ENCODE measurements at places on chromosomes 11 and 22. TPM values are rescaled to one million over a fixed set of nuclear protein-coding genes. Genes with fewer than 3 reads are reported as not detected.

- H3K4me3 ChIP-seq, result no peak overlapping the region
- DNase-seq, result no peak
- no peak overlapping the region for H3K27ac ChIP-seq
- no peaks in the 10 kb centered on the region for H3K4me1 ChIP-seq
- H3K36me3 ChIP-seq, result no peaks in the 10 kb centered on the region
These were observed 112.5 kb upstream of the SOX6 start for GRCh38 chr11:16468735-16469453.

DNA sequence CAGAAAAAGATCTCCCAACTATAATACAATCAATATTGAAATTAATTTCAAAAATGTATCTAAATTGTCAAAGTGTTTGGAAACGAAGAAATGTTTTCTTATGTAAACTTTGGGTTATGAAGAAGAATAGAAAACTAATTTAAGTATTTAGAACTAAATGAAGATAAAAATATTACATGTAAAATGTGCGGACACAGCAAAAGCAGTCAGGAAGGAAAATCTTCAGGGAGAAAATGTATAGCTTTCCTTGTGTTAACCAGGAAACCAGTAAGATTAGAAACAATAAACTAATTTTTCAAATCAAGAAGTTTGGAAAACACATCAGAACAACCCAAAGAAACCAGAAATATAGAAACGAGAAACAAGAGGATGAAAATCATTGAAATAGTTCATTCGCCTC is 466.5 kb downstream of the BRD1 start:
- no peaks in the 10 kb centered on the region for H3K36me3 ChIP-seq
- H3K4me3 ChIP-seq, result no peak overlapping the region
- no peak overlapping the region for H3K27ac ChIP-seq
- no peaks in the 10 kb centered on the region for H3K4me1 ChIP-seq
- DNase-seq, result no peak

SMTNL1 gene
- not detected for total RNA-seq

DNA sequence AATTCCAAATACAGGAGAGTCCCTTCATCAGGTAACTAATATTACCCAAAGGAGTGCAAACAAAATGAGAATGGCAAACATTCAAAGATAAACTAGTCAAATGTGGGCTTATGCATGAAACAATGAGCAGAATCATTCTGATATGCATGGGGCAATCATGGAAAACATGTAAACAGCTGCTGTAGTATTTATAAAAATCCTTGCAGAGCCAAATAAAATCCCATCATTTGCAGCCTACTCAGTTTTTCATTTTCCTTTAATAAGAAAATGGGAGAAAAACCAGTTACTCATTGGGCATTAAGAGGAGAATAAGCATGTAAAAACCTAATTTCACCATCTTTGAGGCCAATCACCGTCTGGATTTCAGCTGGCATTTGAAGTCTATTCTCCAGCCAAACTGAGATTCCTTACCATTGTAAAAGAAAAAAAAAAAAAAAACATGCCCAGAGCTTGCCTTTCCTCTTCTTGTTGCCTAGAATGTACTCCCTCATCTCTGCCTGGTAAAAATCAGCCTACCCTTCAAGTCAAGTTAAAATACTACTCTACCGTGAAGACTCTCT is 249.1 kb downstream of the TTC28 start:
- no peaks in the 10 kb centered on the region for H3K27me3 ChIP-seq
- H3K4me1 ChIP-seq, result no peaks in the 10 kb centered on the region
- no peak for DNase-seq
- no peak overlapping the region for H3K27ac ChIP-seq

DNA sequence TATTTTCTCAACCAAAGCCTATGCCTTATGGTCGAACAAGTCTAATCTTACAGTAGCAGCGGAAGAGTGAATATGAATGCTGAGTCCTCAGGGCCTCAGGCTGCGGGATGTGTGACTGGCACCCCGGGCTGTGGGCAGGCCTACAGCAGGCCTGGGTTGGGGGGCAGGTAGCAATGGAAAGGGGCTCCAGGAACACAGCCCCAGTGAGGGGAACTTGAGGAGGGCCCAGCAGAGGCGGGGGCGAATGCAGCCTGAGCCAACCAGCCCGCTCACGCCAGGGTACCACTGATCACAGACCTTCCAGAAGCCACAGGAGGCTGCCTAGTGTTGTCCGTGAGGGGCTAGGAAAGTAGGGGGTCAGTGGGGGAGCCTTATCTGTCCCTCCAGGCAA is 11.3 kb upstream of the CD5 start:
- H3K27ac ChIP-seq, result peak overlapping the region; percentile 95
- H3K36me3 ChIP-seq, result peaks cover 13% of the 10 kb centered on the region
- H3K27me3 ChIP-seq, result no peaks in the 10 kb centered on the region
- no peak for DNase-seq
- peaks cover 83% of the 10 kb centered on the region for H3K4me1 ChIP-seq

DNA sequence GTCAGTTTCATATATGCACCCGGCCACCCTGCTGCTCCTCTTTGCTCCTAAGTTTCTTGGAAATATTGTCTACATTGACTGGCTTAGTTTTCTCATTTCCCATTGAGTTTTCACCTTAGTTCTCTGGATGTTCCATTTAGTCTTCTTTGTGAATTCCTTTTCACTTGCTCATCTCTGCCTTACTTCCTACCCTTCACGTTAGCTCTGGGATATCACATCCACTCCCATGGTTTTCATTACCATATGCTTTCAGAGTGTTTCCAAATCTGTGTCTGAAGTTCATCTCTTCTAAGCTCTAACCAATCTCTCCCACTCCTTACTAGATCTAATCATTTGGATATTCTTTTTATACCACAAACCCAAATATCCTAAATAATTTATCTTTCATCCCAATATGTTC is 226.4 kb downstream of the FAM76B start:
- H3K27ac ChIP-seq, result no peak overlapping the region
- peaks cover 9% of the 10 kb centered on the region for H3K27me3 ChIP-seq
- H3K36me3 ChIP-seq, result peaks cover 3% of the 10 kb centered on the region
- peaks cover 27% of the 10 kb centered on the region for H3K4me1 ChIP-seq

DNA sequence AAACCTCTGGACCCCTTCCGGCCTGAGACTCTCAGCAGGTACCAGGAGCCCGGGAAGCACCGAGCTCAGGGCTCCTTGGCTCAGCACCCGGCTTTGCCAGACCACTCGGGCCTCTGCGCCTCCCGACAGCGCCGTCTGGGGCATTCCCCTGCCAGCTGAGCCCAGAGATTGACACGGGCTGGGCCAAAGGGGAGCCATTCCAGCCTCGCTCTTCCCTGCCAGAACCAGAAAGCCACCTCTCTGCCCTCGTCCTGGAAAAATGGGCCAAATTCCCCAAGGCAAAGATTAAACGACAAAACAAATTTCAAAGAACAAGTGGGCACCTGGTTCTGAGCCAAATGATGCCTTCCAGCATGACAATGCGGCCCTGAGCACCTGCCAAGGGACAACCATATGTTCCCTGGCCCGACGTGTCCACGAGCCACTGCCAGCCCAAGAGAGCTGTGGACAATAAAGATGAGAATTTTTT is 59.3 kb downstream of the CELSR1 start:
- no peak for DNase-seq
- no peak overlapping the region for H3K27ac ChIP-seq
- peaks cover 5% of the 10 kb centered on the region for H3K27me3 ChIP-seq
- H3K36me3 ChIP-seq, result peaks cover 3% of the 10 kb centered on the region
- no peak overlapping the region for H3K4me3 ChIP-seq
